GM04503 (cell line): ENCODE measurements at places on chromosomes 3 and 15.

DNA sequence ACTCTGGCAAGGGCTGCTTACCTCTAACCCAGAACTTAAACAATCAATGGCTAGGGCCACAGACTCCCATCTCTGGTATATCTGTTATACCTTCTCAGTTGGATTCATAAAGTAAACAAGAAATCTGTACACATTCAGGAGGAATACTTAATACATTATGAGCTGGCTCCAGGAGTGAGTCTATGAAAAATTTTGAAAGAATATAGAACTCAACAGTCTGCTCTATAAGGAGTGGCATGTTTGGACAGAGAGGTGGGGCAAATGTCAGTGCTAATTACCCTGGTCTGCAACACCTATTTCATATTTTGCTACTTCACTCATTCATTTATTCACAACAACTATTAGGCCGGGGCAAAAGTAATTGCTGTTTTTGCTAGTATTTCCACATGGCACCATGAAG lies 245.1 kb downstream of the THRB start:
- no peak for DNase-seq

DNA sequence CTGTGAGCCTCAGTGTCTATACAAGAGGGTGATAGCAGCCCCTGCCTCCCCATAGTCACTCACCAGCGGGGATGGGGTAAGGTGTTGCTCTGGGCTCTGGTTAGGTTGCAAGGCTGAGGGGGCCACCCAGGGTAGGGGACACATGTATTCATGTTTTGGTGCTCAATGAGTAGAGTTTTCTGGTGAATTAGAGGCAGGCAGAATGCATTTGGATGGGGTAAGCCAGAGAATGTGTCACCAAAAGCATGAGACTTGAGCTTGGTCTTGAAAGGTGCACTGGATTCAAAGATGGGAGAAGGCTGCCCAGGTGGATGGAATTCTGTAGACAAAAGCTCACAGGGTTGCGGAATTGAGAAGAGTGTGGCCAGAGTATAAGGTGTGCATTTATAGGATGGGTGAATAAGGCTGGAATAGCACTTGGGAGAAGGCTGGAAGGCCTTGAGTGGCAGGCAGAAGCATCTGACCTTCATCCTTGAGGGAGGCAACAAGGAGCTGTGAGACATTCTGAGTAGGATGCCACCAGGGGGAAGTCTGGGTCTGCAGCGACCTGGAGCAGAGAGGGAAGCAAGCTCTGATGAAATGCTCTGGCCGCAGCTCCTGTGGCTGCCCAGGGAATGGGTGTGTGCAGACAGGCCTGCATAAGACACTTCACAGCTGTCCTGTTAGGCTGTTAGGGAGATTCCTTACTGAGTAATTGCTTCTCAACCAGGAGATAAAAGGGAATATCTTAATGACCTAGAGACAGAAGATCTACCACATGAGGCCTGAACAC lies 149.6 kb downstream of the CHDH start:
- no peak for DNase-seq

- no peak for DNase-seq
Measured at GRCh38 chr3:40939741-40940130, 259.6 kb upstream of the CTNNB1 start.

DNA sequence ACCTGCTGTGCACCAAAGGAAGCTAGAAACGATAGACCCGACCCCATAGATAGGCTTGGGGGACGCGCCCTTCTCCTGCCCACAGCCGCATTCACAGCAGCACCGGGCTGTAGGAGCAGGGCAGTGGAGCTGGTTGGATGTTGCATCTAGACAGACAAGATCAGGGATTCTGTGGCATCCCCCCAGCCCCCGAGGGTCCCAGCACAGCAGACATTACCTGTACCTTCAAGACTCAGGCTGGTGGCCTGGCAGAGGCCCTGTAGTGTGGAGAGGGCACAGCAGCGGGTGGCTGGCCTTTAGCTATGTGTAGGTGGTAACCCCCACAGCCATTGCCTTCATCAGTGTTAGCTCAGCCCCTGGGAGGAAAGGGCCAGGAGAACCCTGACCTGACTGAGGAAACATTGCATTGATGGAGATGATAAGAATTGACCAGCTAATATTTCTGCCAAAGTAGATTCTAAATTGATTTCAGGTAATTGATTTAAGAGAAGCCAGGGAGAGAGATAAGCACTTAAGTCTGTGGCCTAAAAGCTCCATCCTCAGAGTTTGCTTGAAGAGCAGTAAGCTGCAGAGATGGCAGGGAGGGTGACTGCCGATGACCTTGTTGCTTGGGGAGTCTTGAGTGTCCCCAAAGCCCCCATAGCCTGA lies 269.4 kb downstream of the TLE3 start:
- DNase-seq = no peak

DNA sequence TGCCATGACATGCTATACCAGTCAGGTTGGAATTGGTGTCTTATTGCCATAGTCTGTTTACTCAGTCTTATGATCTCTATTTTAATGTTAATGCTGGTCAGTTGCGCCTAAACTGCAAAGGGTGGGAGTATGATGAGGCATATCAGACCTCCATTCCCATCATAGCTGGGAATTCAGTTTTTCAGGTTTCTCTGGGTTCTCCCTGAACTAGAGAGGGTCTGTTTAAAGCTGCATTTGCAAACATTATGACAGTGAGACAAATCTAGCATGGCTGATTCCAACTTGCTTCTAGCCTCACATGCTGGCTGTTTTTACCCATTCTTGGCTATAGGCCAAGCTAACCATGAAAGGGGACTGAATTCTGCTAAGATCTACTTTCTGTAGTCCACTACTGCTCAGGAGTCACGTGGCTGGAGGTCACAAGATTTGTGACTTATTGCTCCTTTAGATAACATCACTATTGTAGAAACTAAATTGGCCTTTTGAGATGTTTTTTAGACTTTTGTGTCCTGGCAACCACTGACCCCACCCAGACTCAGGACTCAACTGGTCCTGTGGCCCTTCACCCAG lies 96.5 kb downstream of the TGFBR2 start:
- no peak for DNase-seq

GRCh38 chr3:134847349-134847748 lies 52.3 kb downstream of the EPHB1 start:
- DNase-seq = no peak

DNA sequence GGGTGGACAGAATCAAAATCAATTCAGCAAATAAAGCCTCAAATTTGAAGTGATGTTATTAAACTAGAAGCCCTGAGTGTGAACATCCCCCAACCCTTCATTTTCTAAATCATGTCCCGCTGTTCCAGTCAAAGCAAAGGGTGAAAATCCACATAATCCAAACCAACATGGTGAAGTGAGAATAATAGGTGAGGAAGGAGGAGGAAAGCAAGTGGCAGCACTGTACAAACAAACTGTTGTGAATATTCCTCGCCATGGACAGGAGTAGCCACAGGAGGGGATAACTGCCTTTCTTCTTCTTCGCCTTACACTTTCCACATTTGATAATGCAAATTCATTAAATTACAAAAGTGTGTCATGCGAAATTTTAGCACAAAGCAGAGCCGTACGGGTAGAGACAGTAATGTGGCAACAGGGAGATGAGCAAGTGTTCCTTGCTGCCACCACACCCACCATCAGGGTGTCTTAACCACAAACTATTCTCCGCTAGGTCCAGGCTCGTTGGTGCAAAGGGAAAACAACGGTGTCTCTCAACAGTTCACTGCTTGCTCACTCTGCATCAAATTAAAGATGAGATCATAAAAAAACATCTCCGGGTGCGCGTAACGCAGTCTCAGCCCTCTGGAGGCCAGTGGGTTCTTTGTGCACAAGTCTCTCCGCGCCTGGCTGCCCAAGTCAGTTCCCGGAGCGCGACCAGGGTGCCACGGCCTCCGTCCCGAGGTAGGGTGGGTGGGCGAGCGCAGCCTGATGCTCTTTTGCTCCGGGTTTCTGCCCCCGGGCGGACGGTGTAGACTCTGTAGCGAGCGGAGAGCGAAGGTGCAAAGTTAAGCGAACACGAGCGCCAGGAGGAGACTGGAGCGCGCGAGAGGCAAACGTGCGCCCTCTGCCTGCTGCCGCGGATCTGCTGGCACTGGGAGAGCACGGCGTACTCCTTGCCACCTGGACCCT lies 6.7 kb downstream of the EPHA3 start:
- DNase-seq = peak; percentile 22

DNA sequence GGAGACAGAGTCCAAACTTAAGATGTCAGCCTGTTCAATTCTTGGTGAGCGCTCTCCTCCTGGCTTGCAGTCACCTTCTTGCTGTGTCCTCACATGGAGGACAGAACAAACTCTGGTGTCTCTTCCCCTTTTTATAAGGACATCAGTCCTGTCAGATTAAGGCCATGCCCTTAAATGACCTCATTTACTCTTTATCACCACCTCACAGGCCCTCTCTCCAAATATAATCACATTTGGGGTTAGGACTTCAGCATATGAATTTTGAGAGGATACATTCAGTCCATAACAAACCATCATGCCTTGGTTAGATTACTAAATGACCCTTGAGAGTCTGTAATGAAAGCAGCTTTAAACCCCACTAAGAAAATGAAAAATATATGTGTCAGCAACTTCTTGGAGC lies 175.2 kb downstream of the TAFA4 start:
- no peak for DNase-seq

DNA sequence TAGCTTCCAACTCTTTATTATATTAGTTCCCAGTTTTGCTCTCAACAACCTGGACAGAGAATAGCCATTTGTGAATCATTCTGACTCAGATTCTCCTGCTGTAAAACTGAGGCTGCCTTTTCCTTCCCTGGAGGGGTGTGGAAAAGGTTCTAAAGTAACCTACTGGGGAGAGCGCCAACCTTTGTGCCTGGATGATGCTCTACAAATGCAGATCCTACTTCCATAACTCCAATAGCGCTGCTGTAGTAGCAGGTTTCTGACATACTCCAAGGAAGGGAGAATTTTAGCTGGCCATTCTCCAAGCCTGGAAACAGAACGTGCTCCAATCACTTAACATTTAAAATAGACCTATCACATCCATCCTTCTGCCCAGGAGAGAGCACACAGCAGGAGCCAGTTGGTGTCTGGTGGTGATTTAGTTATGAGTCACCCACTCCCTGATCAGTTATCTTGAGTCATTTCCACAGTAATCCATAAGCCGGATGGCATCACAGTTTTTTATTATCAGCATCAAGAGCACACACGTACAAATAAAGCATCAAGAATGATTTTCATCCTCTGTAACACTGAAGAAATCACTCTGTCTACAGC lies 38.3 kb downstream of the MYH15 start:
- peak; percentile 56 for DNase-seq

GRCh38 chr3:27591312-27592210 lies 107.4 kb upstream of the SLC4A7 start:
- DNase-seq = no peak

DNA sequence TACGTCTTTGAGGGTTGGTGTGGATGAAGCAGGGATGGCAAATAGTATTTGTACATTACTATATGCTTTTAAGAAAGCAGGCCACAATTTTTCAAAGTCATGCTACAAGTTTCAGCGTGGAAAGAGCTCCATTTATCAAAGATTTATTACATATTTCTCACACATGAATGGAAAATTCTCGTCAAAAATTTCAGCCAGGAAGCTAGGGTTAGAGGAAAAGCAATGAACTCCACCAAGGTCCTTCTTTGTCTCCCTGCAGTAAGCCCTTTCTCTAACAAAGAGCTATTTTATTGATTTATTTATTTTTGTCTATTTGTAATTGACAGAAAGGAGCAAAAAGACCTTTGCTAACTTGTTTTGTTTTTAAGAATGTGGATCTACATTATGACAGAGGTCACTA lies 7.5 kb upstream of the ZBTB20 start:
- DNase-seq = no peak
